Dermis blood vessel endothelial cell (primary cell): ENCODE measurements at places on chromosomes 12 and 14. TPM values are rescaled to one million over a fixed set of nuclear protein-coding genes. Genes with fewer than 3 reads are reported as not detected.

DNA sequence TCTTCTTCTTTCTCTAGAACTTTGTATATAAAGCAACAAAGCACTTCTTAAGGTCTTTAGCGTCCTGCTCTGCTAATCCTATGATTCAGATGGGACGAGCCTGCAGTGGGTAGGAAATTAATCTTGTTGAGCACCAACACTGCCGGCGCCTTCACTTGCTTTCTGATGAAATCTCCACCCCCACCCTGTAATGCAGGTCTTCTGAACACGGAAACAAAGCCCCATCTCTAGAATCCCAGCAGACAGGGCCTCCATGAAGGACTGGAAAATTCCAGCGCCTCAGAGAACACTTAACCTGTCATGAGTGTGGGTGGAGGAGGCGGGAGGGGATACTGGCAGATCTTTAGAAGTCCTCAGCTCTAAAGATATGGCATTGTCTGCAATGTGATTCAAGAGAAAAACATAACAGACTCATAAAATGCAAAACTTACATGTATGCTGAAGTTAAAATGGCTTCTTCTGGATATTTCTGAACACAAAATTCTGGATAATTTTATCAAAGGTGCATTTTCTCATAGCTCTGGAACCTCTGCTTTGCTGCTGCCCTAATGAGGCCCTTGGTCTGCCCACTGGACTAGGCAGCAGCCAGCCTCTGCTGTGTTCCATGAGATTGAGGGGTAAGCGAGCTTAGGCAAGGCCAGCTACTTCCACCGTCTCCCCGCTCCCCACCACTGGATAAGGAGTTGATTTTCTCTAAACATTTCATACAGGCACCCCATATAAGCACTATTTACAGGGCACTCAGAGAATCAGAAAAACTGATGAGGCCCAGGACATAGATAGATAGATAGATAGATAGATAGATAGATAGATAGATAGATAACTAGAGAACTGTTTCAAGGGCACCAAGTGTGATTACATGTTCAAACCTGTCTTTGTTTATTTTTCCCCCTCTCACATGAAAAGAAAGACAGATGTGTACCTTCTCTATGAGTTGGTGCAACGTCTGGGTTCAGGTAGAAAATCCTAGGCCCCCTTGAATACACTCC lies 43.1 kb downstream of the ZFP36L1 start:
- DNase-seq, result no peak

DNA sequence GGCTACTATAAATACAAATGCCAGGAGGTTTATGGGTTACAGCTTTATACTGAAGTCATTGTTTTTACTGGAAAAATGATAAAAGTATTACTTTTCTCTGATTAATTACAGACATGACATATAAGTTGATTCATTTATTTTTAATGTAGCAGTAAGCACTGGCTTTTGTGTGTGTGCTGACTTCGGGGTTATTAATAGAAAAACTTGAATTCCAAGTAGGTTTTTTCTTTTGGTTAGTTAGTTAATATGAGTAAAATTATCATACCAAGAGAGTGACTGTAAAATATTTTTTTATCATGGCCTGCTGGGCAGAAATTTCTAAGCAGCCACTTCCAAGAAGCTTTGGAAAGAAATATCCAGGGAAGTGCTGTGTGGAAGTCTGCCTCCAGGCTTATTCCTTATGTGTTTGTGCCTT lies 56.4 kb downstream of the IFT81 start:
- DNase-seq, result no peak

Gene RAPGEF3
- total RNA-seq, result 52.0 and 106 TPM in 2 replicates

DNA sequence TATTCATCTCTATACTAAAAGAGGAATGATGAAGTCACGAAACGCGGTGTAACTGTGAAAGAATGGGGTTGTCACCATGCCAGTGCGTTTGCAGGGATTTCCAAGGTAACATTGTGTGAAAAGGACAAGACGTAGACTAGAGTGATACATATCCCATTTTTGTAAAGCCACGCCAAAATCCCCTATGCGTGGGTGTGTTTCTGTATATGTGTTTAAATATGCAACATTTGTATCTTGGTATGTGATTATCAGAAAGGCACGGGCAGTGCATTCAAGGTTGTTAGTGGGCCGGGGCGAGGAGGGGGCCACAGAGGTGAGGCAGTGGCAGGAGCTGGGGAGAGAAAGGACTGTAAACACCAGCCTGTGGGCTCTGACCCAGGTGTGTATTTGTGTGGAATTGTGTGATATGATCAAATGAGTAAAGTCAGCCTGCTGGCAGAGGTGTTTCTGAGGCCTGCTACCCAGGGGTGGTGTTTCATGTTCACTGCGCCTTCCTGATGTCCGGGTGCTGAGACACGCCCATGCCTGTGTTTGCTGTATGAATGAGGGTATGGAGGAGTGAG lies 137.8 kb downstream of the ADGRD1 start:
- no peak for DNase-seq

DNA sequence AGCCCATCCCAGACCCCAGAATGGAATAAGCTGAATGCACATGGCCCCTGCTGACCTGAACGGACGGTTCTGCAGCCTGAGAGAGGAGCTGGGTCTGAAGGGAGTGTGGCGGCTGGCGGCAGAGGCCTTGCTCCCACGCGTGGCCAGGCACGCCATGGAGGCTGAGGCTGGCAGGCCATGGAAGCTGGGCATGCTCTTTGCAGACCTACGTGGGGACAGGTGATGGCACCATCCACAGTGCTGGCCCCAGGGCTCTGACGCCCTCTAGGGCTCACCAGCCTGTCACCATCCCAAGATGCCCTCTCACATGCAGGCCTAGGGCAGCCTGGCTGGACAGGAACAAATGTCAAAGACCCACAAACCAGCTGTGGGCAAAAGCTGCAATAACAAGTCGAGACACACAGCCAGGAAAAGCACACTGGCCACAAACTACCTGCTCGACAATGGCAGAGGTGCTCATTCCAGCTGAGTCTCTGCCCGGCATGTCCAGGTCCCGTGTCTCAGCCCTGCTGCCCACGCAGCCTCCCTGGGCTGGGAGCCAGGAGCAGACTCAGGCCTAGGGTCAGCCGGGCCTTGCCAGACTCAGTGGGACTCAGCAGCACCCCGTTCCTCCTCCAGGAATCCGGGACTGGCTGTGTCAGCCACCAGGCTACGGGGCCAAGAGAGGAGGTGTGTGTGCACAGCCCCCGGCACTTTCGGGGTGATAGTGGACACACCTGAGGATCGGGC lies 19.7 kb downstream of the BTBD6 start:
- DNase-seq, result no peak

DNA sequence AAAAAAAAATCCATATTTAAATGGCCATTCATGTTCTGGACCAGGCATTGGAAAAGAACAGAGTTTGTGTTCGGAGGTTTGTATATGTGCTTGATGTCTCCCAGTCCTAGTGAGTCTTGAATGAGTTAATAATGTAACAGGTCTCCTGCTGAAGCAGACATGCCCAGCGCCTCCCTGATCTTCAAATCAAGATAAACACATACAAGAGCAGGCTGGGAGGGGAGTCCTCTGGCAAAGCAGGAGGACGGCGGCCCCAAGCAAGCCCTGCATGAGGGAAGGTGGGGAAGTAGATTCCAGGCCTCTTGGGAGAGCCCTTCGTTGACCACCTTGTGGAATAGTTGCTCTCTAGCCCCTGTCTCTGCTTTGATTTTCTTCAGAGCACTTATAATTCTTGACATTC lies 156.3 kb downstream of the ZFP36L1 start:
- DNase-seq, result no peak
